Stimulated activated CD4-positive, alpha-beta T cell treated with anti-CD3 and anti-CD28 coated beads, Interleukin-4, amount 100 ng/mL, for 4 hours (primary cell): ENCODE measurements at places on chromosomes 12 and 14.

- DNase-seq = no peak
These were observed 22.2 kb downstream of the LPCAT3 start for GRCh38 chr12:6996040-6996441.

DNA sequence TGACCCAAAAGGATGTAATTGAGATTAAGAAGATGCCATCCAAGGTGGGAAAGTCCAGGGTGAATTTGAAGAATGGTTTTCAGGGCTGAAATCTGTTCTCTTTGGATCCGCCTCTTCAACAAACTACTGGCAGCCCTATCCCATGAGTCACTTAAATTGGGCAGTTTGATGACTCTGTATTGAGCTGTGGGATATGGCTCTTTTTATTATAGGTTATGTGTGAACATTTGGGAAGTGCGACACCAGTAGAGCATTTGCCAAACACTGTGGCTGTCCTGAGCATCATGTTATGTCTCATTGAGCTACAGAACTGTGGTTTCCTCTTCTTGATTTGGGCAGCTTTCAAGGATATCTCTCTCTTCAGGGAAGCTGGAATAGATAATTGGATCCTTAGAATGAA, 22.3 kb downstream of the IFT43 start:
- DNase-seq = no peak

DNA sequence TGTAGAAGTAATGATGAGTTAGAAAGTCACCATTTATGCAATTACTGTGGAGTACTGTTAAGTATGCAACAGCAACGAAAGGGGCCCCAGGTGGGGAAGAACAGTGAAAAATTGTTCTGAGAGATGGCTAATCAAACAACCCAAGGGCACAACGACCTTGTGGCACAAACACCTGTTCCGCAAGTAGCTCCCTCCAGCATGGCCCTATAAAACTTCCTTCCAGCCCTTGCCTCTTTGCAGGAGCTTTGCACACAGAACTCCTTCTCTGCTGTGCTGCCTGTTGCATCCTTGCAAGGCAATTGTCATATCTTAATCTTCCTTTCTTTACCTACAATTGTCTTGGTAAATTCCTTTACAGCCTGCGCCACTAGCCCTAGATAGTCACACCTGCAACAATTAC, 23.2 kb upstream of the ATP23 start:
- DNase-seq = no peak

- no peak for DNase-seq
These were observed 691.8 kb downstream of the TMEM121 start for GRCh38 chr14:106218174-106218573.

DNA sequence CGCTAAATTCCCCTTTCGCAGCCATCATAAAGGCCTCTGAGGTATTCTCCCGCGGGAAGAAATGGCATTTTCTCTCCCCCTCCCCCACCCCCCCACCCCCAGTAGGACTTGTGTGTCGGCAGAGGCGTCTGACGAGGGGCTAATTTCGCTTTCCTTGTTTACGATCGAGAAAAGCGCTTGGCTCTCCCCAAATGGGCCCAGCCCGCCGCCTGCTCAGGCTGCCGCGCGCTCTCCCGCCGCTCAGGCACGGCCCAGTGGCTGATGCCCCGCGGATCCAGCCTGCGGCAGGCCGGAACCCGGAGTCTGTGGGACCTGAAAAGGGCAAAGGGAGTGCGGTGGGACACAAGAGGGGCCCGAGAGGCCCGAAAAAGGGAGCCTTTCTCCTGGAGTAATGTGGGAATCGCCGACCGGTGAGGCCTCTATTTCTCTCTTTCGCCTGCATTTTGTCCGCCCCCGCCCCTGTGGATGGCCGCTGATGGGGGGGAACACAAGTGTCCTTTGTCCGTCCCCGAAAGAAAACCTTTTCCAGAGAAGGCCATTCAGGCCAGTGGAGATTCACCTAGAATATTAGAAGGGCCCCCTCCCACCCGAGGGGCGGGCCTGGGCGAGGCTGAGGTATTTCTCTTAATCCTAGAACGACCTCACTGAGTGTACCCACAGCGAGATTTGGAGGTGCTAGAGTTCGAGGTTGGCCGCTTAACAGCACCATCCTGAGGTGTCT, 9.0 kb upstream of the HOXC6 start:
- no peak for DNase-seq

GRCh38 chr12:46403719-46404070, 31.1 kb upstream of the SLC38A2 start:
- no peak for DNase-seq

GRCh38 chr12:106269150-106269771, 21.4 kb upstream of the CKAP4 start:
- no peak for DNase-seq

GRCh38 chr12:123164710-123165261, 13.9 kb upstream of the PITPNM2 start:
- DNase-seq = no peak

GRCh38 chr14:96987086-96987474, 189.9 kb downstream of the VRK1 start:
- DNase-seq = no peak

- peak; percentile 9 for DNase-seq
These were observed 456.7 kb upstream of the SEL1L start for GRCh38 chr14:81990312-81990761.

- DNase-seq = no peak
These were observed 59.7 kb downstream of the FUT8 start for GRCh38 chr14:65472189-65472588.
